ENCODE measurements at places on chromosomes 12 and 14. TPM values are rescaled to one million over a fixed set of nuclear protein-coding genes. Genes with fewer than 3 reads are reported as not detected.

OR6C70 gene
- total RNA-seq, result not detected

PTMS gene
- 99.3 TPM for total RNA-seq

KRT71 gene
- total RNA-seq, result under 0.01 TPM

MYBPC1 gene
- not detected for total RNA-seq

ENO2 gene
- 1.6 TPM for total RNA-seq

GYS2 gene
- not detected for total RNA-seq

SMOC1 gene
- not detected for total RNA-seq

CACNA1C gene
- 2.2 TPM for total RNA-seq

KRT3 gene
- not detected for total RNA-seq
